Astrocyte of the cerebellum (primary cell): ENCODE measurements at places on chromosomes 3 and 15.
A peak's percentile ranks its signal among the peaks of the same experiment; 100 is the strongest.

- DNase-seq = no peak
These were observed 250.0 kb upstream of the PDZRN3 start for GRCh38 chr3:73874606-73875369.

- no peak for DNase-seq
These were observed 7.9 kb downstream of the POPDC2 start for GRCh38 chr3:119652306-119653033.

DNA sequence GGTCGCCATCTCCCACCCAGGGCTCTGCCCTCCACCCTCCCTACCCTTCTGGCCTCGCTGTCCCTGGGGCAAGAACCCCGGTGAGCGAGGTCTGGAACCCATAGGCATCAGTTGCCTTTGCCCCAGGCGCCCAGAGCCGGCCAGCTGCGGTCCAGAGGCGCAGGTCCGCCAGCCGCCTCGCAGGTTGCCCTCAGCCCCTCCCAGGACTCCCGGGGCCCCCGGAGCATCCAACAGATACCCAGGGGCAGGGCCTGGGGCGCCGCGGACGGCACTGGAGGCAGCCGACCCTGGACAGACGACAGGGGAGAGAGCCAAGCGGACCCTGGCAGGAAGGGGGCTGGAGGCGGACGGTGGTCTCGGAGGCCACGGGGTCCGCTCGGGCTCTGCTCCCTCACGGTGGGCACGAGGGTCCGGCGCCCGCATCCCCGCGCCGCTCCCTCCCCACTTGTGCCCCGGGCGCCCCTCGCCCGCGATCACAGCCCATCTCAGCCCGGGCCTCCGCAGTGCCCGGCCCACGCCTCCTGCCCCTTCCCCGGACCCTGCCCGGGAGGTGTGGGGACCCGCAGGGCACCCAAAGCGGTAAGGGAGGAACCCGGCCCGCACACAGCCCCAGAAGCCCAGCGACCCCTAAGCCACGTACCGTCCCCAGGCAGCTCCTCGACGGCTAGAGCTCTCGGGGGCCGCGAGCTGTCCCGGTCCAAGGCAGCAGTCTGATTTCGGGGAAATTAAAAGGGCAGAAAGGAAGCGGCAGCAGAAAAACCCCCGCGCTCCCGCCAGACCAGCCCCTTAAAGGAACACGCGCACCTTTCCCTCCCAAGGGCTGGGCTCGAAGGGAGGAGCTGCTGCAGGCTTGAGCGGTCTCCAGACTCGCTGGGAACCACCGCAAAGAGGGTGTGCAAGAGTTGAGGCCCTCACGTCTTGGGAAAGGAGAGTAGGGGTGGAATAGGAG is at the start of gene HAPLN3:
TSS of gene HAPLN3 (minus strand) at position 726 of the 949 bp plus-strand sequence. CDS start 8,246 bp downstream, outside the sequence.
- DNase-seq = no peak

- no peak for DNase-seq
These were observed 57.2 kb upstream of the FBN1 start for GRCh38 chr15:48702569-48703236.

- no peak for DNase-seq
These were observed 38.9 kb upstream of the CFAP20DC start for GRCh38 chr3:59088761-59089160.

DNA sequence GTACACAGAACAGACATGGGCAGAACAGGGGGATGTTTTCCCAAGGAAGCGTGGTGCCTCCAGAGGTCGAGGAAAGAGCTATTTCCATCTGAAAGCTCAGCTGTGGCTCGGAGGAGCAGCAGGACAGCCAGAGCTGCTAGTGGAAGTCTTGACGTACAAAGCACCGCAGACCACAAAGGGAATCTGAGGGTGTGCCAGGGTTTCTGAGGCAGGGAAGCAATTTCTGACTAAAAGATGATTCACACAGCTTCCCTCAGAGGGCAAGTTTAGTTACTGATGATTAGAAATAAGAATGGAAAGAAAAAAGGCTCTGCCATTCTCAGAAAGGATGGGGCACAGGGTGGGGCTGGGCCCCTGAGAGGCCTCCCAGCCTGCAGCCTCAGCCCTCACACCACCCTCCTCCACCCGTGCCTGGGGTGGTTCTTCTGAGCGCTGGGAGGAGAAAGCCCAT is 45.8 kb upstream of the SEC13 start:
- DNase-seq = peak; percentile 100

- DNase-seq = peak; percentile 16
These were observed 16.2 kb upstream of the XIRP1 start for GRCh38 chr3:39208463-39209055.

DNA sequence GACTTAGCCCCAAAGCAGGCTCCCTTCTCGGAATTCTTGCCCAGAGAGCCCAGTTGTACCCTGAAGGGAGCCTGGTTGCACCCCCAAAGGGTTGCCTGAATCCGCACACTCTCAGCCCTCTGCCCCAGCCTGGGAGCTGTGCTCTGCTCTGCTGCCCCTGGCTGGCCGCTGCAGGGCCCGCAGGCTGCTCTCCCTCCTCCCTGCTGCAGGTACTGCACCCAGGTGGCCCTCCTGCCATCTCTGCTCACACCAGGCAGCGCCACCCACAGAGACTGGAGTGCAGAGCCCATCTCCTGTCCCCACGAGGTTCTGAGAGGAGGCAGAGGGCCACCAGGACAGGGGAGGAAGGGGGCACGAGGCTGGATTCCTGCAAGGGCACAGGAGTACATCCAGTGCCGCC is 134.2 kb upstream of the NSMCE3 start:
- DNase-seq = no peak

GRCh38 chr3:98612996-98613517 is 19.6 kb upstream of the CPOX start:
- no peak for DNase-seq

- DNase-seq = no peak
These were observed 23.2 kb downstream of the CD86 start for GRCh38 chr3:122078235-122078935.

DNA sequence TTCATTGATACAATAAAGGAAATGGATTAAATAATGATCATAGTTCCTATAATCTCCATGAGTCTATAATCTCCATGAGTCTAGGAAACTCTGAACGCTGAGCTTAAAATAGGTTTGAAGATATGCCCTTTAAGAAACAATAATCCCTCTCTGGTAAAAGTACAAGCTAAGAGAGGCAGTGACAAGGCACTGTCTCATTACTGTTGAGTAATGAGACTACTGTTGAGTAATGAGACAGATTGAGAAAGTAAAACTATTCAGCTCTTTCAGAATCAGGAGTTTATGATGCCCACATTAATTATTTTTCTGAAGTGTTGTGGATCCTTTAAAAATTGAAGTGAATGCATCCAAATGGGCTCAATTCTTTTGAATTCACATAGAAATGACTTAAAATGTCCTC is 235.5 kb upstream of the THRB start:
- no peak for DNase-seq

GRCh38 chr3:139988472-139989156 is 53.6 kb downstream of the CLSTN2 start:
- DNase-seq = no peak

GRCh38 chr3:131728898-131729642 is 226.3 kb upstream of the MRPL3 start:
- no peak for DNase-seq

DNA sequence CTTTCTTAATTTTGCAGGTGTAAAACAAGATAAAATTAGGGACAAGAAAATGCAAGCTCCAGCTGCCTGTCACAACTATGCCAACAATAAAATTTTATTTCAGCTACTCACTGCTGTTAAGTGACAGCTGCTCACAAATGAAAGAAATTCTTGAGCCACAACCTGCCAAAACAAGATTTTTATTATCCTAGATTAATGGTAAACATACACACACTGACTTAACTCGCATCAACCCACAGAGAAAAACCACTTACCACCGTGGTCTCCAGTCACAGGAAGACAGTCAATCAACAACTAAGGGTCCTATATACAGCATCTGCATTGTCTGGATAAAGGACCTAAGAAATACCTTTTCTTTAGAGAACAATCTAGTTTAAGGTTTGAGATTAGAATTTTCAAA is 31.3 kb downstream of the EFL1 start:
- no peak for DNase-seq

- DNase-seq = no peak
These were observed 186.8 kb upstream of the CGNL1 start for GRCh38 chr15:57189466-57189865.

GRCh38 chr3:65824166-65824565 is 214.6 kb downstream of the MAGI1 start:
- DNase-seq = no peak

DNA sequence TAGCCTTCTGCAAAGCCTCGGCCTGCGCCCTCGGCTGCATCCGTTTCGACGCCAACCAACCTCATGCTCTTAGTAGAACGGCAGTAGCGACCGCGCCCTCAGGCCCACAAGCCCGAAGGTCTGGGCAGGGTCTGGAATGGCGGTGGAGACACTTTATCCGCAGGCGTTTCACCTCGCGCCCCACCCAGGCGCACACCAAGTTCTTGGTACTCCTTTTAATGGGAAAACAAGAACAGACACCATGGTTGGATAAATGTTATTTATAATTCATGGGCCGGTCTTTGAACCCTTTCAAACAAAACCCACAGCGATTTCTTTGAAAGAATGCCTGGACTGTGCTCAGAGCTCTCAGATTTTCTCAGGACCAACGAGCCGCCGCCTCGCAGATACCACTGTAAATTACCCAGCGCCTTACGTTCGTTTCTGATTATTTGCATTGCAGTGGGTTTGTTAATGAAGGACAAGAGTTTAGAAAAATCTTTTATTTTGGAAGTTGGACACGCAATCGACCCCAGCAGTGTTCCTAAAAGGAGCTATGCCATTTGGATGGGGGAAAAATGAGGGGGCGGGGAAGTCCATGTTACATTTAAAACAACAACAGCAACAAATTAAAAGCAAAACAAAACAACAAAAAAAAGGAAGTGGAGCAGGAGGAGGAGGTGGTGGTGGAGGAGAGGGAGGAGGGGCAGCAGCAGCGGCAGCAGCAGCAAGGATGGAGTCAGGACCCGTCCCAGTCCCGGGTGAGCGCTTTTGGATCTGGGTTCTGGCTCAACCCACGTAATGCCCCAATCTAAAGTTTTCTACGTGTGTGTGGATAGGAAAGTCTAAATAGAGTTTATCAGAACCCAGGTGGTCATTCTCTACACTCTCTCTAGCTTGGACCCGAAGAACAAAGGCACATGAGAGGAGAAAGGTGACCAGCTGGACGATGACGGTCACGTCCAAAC is 993 bp upstream of the ISL2 start:
- no peak for DNase-seq

DNA sequence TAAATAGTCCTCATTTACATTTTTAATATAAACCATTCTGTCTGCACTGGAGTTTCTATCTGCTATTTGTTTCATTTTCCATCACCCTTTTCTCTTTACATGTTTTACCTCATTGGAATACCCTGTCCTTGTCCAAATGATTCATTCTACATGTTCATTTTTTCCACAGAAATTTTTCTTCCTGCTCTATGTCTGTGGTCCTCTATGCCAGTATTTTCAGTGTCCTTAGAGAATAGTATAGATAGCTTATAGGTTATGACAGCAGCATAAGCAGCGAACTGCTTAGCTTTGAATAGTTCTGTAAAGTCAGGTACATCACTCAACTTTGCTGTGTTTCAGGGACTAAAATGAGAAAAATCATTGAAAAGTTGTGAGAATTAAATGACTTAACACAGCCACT is 742.3 kb upstream of the CBLB start:
- DNase-seq = no peak

DNA sequence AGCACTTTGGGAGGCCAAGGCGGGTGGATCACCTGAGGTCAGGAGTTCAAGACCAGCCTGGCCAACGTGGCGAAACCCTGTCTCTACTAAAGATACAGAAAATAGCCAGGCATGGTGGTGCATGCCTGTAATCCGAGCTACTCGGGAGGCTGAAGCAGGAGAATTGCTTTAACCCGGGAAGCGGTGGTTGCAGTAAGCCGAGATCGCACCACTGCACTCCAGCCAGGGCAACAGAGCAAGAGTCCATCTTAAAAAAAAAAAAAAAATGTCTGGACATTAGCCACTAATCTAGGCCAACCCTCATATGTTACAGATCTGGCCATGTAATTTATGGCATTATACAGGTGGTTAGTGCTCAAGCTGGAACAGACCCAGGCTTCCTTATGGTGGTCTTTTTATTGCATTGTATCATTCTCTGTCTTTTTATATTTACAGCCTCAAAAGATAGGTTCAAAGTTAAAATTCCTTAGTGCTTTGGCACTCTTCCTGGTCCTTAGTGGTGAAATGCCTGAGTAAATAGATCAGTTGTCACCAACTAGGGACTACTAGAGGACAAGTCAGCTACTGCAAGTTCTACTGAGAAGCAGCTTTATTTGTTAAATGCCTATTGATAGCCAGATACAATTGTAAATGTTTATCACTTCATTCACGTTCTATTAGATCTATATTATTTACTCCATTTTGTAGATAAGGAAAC is 16.0 kb downstream of the STARD9 start:
- peak; percentile 49 for DNase-seq

DNA sequence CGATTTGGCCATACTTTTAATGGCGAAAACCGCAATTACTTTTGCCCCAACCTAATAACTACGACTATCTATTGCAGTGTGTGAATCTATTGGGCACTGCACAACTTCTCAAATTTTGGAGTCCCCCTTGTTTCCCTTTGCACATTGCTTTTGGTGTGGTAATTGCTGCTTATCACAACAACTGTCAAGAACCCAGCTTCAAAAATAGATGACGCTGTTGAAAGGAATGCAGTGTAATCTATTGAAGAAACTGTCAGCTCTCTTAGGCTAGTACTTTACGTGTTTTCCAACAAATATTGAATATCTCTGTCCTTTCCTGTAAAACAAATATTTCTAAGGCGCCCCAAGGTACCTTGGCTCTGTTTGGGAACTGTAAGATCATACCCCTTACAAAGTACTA is 222.8 kb upstream of the UBE2E2 start:
- DNase-seq = no peak

DNA sequence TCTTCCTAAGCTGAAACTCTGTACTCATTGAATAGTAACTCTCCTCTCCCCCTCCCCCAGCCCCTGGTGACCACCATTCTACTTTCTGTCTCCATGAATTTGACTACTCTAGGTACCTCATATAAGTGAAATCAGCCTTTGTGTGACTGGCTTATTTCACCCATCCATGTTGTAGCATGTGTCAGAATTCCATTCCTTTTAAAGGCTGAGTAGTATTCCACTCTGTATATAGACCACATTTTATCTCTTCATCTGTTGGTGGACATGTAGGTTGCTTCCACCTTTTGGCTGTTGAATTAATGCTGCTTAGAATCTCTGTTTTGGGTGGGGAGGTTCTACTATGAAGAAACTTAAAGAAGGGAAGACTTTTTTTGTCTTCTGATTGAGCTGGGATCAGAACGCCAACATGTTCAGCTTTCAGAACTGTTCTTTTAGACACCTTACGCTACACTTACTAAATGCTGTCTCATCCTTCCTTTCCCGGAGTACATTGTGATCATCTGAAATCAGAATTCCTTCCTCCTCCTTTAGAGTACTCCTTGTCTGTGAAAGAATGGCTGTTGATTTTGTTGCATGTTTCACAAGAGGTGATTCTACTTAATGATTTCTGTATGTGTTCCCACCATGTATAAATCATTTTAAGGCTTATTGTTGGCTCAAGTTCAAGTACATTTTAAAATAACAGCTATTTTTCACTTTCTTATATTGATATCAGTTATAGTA is 50.3 kb downstream of the MRPS25 start:
- DNase-seq = no peak

DNA sequence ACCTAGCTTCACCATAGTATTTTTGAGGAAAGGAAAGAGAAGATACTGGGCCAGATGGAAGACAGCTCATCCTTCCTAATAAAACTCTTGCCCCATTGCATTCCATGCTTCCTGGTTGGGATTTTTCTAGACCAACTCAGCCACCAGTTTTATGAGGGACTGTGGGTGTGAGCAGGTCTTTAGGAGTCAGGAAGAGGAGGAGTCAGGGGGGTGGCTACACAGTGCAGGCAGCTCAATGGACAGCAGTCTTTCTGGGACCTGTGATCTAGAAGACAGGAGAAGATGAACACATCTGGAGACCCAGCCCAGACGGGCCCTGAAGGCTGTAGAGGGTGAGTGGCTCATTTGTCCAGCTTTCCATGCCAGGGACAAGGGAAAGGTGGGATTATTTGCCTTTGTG is at the start of gene NOX5:
TSS of gene NOX5 (plus strand) at position 242 of the 400 bp plus-strand sequence. CDS start at position 283, 41 bp downstream.
- DNase-seq = no peak
